ENCODE measurements at places on chromosomes 1 and 21.

GRCh38 chr1:237470712-237471338 lies 419.9 kb downstream of the ZP4 start:
- DNase-seq, result peak; percentile 91

DNA sequence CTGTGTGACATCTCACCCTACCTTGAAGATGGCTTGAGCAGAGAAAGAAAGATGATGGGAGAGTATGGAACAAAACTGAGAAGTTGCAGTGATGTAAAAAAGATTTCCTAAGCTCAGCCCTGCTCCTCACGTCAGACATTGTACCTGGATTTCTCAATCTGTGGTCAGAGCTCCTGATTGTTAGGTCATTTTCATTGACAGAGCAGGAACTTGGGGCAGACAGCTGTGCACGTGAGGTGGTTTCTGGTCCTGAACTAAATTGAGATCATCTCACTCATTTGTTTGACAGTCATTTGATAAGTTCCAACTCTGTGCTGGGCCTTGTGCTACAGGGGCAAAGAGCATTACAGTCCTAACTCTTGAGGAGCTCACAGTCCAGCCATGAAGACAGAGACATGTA lies 10.2 kb downstream of the TRAF3IP3 start:
- DNase-seq, result no peak

- no peak for DNase-seq
These were observed 92.5 kb upstream of the IRF2BP2 start for GRCh38 chr1:234702342-234703000.

DNA sequence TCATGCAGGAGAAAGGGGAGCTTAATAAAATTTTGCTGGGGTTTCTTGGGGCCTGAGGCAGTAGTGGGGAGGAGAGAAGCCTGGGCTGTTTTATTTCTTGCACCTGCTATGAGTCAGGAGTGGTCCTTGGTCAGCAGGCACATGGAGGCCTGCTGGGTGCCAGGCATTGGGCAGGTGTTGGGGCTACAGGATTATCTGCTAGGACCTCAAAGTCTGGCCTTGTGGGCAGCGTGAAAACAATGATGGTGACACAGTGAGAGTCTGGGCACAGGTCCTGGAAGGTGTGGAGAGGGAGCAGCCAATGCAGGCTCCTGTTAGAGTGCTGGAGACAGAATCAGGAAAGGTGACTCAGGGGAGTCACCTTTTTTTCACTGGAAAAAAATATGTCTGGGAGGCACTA lies 17.2 kb downstream of the ROR1 start:
- DNase-seq, result peak; percentile 37

DNA sequence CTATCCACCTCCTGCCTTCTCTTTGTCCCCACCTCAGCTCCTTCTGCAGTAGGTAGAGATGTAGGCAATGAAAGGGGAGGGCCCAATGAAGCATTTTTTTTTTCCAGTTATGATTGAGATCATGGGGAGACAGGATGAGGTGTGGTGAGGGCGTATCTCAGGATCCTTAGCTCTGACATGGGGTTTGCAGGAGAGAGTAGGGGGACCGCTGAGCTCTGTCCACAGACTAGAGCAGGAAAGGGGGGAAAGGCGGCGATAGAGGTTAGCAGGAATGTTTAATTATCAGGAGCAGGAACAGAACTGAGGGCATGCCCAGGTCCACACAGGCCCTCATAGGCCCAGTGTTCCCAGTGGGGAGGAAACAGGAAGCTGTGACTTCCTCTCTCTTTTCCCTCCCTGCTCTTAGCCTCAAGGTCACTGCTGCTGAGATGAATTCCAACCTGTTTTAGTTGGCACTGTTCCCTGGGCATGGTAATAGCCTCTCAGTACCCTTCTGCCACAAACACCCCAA lies 901 bp upstream of the RXFP4 start:
- no peak for DNase-seq

DNA sequence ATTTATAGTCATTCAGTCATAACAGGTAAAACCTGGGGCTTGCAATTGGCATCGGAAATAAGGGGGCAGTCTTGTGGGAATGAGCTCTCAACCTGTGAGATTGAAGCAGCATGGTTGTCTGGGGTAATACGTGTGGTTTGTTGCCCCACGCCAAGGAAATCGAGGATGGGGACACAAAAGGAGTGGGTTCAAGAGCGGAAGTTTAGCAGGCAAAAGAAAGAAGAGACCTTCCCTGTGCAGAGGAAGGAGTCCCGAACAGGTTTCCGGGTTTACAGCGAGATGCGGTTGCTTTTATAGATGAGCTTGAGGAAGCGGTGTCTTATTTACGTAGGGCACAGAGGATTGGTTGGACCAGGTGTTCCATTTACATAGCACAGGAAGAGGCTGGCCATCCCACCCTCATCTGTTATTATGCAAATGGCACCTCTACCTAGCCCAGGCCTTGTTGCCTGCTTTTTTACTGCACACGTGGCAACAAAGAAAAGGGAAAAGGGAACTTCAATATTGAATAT lies 37.3 kb downstream of the IFNAR1 start:
- peak; percentile 41 for DNase-seq

- no peak for DNase-seq
These were observed 11.5 kb upstream of the IFI16 start for GRCh38 chr1:158998037-158998780.
